ENCODE measurements at places on chromosomes 7 and 10.

GRCh38 chr7:11505471-11505985 lies 326.5 kb downstream of the THSD7A start:
- no peak for DNase-seq

DNA sequence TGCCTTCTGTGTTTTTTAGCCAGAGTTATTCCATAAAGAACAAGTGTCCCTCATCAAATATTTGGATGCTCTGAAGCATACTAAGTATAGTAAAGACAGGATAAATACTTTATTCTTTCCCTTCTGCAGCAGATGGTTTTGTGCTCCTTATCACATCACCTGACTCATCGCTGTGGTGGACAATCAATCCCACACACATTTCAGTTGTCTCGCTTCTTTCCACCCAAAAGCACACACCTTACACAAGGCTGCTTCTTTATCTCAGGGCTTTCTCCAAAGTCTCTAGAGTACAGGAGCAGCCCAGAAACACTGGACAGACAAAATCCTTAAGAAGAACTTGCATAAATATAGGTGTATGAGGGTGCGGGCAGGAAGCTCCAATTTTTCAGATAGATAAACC lies 43.4 kb downstream of the IGF2BP3 start:
- no peak for DNase-seq

- DNase-seq: no peak
Observed at GRCh38 chr10:24278176-24278889, 69.4 kb downstream of the KIAA1217 start.

GRCh38 chr10:124349996-124350280 lies 68.8 kb downstream of the OAT start:
- no peak for DNase-seq

GRCh38 chr10:49353026-49353894 lies 42.6 kb downstream of the DRGX start:
- no peak for DNase-seq

- DNase-seq: no peak
Observed at GRCh38 chr7:14828053-14828452, 74.5 kb downstream of the DGKB start.

GRCh38 chr10:126475074-126475691 lies 86.9 kb upstream of the ADAM12 start:
- no peak for DNase-seq

- no peak for DNase-seq
Observed at GRCh38 chr7:435630-436366, 83.8 kb downstream of the PDGFA start.

- no peak for DNase-seq
Observed at GRCh38 chr7:27430105-27430504, 187.5 kb downstream of the EVX1 start.

- DNase-seq: no peak
Observed at GRCh38 chr10:12048547-12048946, 5.9 kb upstream of the UPF2 start.

DNA sequence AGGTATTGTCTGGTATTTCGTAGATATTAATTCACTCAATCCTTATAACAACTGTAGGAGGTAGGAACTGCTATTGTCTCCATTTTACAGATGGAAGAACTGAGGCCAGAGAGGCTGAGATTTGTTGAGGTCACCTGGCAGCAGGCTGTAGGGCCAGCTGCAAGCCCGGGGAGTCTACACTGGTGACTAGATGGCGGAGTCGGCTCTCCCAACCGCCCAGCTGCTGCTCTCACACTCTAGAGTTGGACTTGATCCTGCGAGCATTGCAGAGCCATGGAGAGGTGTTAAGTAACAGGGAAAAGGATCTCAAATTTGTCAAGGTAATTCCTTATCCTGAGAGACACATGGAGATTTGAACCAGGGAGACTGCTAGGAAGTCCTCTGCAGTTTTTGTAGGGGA lies 124.1 kb downstream of the CAMK1D start:
- no peak for DNase-seq

DNA sequence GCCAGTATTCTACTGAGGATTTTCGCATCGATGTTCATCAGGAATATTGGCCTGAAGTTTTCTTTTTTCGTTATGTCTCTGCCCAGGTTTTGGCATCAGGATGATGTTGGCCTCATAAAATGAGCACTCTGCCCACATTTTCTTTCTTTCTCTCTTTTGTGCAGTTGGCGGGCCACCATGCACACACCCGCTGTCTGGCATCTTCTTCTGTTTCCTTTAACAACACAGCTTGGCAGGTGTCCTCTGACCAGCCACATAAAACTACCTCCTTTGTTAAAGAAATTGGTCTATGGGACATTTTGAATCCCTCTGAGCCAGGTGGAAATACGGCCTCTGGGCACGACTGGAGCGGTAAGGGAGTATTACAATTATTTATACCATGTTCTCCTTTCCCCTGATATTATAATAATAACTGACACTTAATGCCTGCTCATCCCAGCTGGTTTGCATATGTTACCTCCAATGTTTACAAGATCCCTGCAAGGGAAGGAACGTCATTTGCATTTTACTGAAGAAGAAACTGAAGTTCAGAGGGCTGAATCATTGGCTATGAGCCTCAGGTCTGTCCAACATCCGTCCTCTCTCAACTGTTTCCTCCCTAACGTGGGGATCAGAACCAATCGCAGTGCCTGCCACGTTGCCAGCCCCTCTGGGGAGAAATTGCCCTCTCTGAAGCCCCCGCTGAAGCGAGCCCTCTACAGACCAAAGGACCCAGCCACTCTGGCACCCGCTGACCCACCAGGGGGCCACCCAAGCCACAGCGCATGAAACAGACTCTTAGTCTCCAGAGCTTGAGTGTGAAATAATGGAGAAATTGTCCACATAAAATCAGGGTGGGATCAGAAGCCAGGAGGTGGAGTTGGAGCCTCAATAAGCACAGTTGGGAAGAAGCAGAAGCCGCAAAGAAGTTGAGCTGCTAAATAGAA lies 125.0 kb upstream of the FOXK1 start:
- DNase-seq: no peak

DNA sequence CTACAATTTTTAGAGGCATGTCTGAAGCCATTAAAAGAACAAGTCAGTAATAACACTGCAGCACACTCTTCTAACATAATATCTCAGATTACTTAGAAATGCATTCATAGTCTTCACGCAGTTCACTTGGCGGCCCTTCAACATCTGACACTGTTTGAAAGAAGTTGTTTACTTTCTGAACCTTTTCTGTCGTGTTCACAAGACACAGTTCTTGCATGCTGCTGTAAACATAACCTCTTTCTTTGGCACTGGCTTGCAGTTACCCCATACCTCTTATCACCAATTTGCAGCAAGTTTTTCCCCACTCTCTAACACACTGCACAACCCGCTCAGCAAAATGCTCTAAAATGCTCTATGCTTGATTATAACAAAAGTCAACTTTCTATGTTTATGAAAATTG lies 12.0 kb downstream of the PIP4K2A start:
- DNase-seq: no peak

All from CD4-positive, alpha-beta T cell treated with Interleukin-12 subunit alpha and Interleukin-12 subunit beta, for 1 hour (primary cell).